Aorta (tissue), 5 donors: ENCODE measurements at places on chromosomes 7 and 10. TPM values are rescaled to one million over a fixed set of nuclear protein-coding genes. Genes with fewer than 3 reads are reported as not detected.

The PNLIPRP3 gene
- total RNA-seq: not detected

The TEX47 gene
- not detected for total RNA-seq

The LIPK gene
- not detected for total RNA-seq

The FAM25A gene
- total RNA-seq: not detected

The UTF1 gene
- total RNA-seq: not detected

The ABCB4 gene
- 3.1 TPM for total RNA-seq

The REEP3 gene
- total RNA-seq: 57.7 TPM

The SUPV3L1 gene
- 21.4 TPM for total RNA-seq

The BRI3 gene
- 193 TPM for total RNA-seq

The HEPACAM2 gene
- total RNA-seq: not detected

The CRHR2 gene
- 1.5 TPM for total RNA-seq

The ATRNL1 gene
- 27.5 TPM for total RNA-seq

The SLC16A12 gene
- total RNA-seq: 0.45 TPM

The ORC5 gene
- total RNA-seq: 21.8 TPM

The MTERF1 gene
- 10.9 TPM for total RNA-seq

The SPACDR gene
- total RNA-seq: 1.0 TPM

The SLK gene
- 47.0 TPM for total RNA-seq

The UNCX gene
- total RNA-seq: not detected

The H2BK1 gene
- 2.2 TPM for total RNA-seq

The BAG3 gene
- 65.8 TPM for total RNA-seq

The CACNB2 gene
- total RNA-seq: 14.6 TPM

The CYP2C18 gene
- not detected for total RNA-seq

The C10orf67 gene
- total RNA-seq: not detected

The STEAP4 gene
- total RNA-seq: 125 TPM

The HOXA10 gene
- total RNA-seq: 11.2 TPM

The CCDC201 gene
- not detected for total RNA-seq

The NUP205 gene
- 40.9 TPM for total RNA-seq

The BLOC1S2 gene
- 26.4 TPM for total RNA-seq

The LDB3 gene
- total RNA-seq: 67.9 TPM

The CHRM2 gene
- not detected for total RNA-seq

The FAM25G gene
- total RNA-seq: not detected

The MEOX2 gene
- total RNA-seq: 14.4 TPM

The ITPRID1 gene
- not detected for total RNA-seq

The HACD1 gene
- 103 TPM for total RNA-seq

The TUBAL3 gene
- not detected for total RNA-seq

The C10orf90 gene
- not detected for total RNA-seq

The NODAL gene
- not detected for total RNA-seq

The MACC1 gene
- total RNA-seq: 1.7 TPM

The POM121L12 gene
- total RNA-seq: not detected

The ANKRD26 gene
- total RNA-seq: 15.8 TPM

The TMEM236 gene
- 1.7 TPM for total RNA-seq

The PRF1 gene
- 6.1 TPM for total RNA-seq

The FAM24B gene
- 3.9 TPM for total RNA-seq

The ITGA8 gene
- total RNA-seq: 885 TPM

The SYCE1 gene
- total RNA-seq: 0.48 TPM

The BICC1 gene
- 46.8 TPM for total RNA-seq

The PLA2G12B gene
- total RNA-seq: not detected

The HYAL4 gene
- total RNA-seq: not detected

The GSTO2 gene
- total RNA-seq: 1.7 TPM

The GIMAP8 gene
- 20.0 TPM for total RNA-seq

The GRM8 gene
- total RNA-seq: not detected

The PLAC9 gene
- total RNA-seq: 37.7 TPM
